NCI-H1105 (cell line): ENCODE measurements at places on chromosomes 2 and 18.

- DNase-seq = no peak
These were observed 48.6 kb upstream of the DAPL1 start for GRCh38 chr2:158746488-158746887.

GRCh38 chr2:218894151-218894879, 13.7 kb downstream of the WNT10A start:
- no peak for DNase-seq

- DNase-seq = no peak
These were observed 8.9 kb downstream of the ECEL1 start for GRCh38 chr2:232478571-232479340.

DNA sequence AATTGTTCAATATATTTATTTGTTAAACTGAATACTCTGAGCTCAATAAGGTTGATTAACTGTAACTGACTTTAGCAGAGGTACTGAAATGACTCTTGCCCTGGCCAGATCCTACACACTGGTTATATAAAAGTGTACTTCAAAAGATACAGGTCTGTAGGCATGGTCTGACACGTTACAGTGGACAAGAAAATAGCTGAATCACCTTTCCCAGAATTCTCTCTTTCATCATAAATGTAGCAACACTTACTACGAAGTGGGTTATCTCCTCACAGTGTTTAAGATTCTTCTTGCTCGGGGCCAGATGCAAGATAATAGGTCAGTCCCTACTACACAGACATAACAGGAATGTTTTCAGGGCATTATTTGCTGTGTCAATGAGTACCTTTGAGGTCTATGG, 107.0 kb upstream of the ZC3H15 start:
- no peak for DNase-seq

- no peak for DNase-seq
These were observed 11.2 kb upstream of the DAW1 start for GRCh38 chr2:227860221-227860641.

DNA sequence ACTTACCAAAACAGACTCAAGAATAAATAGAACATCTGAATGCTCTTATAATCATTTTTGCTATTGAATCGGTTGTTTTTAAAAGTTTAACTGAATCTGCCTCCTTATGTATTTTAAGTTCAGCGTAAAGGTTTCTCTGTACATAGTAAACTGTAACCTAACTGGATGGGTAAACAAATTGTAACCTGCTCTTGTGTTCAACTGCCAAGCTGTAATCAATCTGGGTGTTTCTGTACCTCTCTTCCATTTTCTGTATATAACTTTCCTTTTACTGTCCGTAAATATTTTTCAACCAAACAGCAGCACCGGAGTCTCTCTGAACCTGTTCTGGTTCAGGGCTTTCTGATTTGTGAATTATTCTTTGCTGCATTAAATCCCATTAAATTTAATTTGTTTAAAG, 27.6 kb upstream of the DNAH7 start:
- DNase-seq = no peak

- DNase-seq = no peak
These were observed 270.2 kb downstream of the LOXHD1 start for GRCh38 chr18:46386788-46387187.

DNA sequence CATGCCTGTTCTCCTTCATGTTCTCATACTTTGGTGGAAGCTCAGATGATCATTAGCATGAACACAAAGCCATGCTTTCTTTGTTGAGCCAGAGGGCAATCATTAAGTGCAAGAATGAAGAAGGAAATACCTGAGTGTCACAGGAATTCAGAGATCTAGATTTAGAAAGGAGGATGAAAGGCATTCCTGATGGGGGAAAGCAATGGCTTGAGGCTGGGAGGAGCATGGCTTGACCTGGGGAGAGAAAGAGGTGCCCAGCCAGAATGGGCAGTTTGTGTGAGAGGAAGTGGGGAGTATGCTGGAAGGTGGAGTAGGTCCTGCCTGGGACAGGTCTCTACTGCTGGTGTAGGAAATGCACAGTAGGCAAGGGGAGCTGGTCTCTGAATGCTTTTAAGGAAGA, 35.1 kb downstream of the SLC4A3 start:
- no peak for DNase-seq

DNA sequence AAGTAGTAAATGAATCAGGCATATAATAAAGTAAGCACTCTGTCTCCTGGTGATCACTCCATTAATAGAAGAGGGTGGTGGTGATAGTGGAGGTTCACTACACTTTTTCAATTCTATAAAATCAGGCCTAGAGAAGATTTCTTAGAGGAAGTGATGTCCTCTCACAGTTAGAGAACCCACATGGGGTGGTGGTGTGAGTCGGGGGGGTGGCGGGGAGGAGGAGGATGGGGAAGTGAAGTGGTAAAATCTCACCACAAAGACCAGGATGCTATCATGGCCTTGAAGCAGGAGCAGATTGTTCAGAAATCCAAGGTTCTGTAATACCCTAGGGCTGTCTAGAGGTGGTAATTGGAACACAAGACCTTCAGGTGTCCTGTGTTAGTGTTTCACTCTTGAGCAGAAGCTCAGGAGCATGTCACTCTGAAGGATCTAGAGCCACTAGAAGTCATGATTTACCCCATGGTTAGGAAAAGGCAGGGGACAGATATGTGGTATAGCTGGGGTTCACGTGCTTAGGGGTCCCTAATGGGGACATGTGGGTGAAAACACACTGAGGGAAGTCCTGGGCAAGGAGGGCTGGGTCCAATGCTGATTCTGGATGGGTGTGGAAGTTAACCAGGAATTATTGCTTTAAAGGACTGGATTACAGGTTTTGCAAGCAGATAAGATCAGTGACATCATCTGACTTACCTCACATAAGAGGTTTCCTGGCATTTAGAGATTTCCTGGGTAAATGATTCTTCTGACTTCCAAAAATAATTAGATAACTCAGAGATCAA, 31.0 kb downstream of the RNF125 start:
- DNase-seq = no peak

DNA sequence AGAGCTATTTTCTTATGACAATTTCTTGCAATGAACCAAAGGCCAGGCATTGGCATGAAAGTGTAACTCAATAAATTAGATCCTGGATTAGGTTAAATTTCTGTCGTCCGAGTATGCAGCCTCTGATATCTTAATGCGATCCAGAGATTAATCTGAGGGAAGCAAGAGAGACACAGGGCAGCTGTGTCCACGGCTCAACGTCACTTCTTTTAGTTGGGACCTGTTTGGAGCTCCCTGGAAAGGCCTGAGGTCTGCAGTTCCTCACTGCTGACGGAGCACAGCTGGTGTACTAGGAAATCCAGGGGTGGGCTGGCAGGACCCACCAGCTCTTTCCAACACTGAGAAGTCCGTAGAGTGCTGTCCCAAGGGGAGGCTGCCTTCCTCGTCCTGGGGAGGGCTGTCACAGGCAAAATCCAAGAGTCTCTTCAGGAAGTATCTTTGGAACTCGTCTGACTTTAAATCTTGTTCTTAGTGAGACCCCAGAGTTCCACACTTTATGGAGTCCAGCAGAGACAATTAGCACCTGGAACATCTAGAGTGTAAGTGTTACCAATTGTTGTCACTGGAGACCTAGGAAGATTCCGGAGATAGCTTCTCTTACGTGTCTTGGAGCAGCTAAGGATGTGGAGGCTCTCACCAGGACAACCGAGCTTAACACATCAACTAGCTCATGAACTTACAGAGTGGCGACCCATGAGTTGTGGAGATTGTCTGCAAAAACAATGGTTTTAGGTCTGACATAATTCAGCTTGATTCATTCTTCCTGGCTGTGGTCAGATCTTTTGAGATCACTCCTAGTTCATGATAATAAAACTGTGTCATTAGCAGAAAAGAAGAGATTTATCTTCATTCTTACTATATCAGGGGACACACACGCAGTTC, 173.7 kb downstream of the ACKR3 start:
- DNase-seq = no peak

DNA sequence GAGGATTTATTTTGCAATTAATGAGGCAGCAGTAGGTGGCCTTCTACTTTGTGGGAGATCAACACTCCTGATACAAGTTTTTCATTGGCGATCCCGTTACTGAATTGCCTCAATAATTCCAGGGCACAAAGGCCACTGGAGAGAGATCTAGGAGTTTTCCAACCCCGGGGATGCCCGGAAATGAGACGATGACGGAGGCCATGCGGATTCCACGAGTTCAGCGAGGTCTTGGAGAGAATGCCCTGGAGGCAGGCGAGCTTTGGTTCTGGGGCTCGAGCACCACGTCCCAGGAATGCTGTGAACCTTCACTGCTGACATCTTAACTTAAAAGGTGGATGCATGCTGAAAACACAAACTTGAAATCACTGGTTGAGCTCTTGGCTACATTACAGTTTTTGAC, 74.2 kb downstream of the LDLRAD4 start:
- no peak for DNase-seq

- DNase-seq = no peak
These were observed 655.1 kb upstream of the RAB6C start for GRCh38 chr2:129324349-129324748.

GRCh38 chr2:168732100-168732499, 70.3 kb upstream of the NOSTRIN start:
- no peak for DNase-seq

- DNase-seq = no peak
These were observed 38.9 kb downstream of the TTR start for GRCh38 chr18:31630549-31630948.

- DNase-seq = no peak
These were observed 27.3 kb downstream of the ITGAV start for GRCh38 chr2:186617148-186617547.

DNA sequence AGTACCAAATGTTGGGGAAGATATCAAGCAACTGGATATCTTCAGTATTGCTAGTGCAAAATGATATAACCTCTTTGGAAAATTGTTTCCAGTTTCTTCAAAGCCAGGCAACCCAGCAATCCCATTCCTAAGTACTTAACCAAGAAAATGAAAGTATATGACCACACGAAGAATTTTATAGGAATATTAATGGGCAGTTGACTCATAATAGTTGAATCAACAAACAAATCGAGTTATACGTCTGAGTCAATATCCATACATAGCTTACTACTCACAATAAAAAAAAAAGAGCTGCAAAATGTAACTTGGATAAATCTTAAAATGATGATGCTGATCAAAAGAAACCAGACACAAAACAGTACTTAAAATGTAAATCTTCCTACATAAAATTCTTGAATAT, 810.4 kb downstream of the METTL4 start:
- no peak for DNase-seq

DNA sequence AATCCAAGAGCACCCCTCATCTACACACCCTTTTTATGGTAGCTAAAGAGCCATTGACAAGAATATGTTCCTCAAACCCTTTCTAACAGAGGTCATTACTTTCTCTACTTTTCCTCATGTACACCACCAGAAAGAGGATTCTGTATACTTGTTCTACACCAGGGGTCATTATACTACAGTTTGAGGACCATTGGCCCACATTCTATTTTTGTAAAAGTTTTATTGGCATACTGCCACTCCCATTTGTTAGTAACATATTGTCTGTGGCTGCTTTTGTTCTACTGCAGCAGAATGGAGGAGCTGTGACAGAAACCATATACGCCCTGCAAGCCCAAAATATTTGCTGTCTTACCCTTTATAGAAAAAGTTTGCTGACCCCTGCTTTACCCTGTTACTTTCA, 14.3 kb downstream of the HTR2B start:
- no peak for DNase-seq

DNA sequence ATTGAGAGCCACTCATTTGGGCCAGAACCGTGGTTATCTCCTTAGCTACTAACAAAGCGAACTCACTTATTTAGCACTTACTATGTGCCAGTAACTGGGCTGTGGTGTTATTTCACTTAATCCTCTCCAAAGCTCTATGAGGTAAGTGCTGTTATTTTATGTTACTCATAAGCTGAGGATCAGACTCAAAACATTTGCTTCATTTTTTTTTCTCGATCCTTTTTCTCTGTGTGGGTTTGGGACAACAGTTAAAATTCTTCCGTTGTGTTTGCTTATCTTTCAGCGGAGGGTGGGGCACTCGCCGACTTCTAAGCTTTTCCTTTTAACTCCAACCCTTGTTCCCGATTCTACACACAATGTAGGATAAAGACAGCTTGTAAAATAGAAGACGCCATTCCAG, 52.8 kb downstream of the TMEM178A start:
- no peak for DNase-seq

- no peak for DNase-seq
These were observed 170.7 kb upstream of the FSIP2 start for GRCh38 chr2:185567940-185568339.

DNA sequence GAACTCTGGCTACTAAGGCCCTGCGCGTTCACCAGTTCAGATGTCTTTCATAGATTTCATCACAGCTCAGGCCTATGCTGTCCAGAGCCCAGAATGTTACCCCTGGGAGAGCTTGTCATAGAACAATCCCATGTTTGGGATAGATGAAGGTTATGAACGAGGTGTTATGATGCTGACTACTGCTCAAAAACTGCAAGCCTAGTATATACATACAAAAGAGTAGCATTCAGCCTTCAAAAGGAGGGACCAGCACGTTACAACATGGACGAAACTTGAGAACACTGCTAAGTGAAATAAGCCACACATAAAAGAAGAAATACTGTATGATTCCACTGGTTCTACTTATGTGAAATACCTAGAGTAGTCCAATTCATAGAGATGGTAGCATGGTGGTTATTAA, 401.9 kb downstream of the NBAS start:
- no peak for DNase-seq

- no peak for DNase-seq
These were observed 19.3 kb upstream of the HDAC4 start for GRCh38 chr2:239420082-239420481.
